ENCODE measurements at places on chromosomes 7 and 10.

GRCh38 chr7:18503126-18503866 is 7.7 kb downstream of the HDAC9 start:
- no peak for DNase-seq

GRCh38 chr7:92809760-92810573 is 26.4 kb downstream of the CDK6 start:
- DNase-seq = peak; percentile 7

DNA sequence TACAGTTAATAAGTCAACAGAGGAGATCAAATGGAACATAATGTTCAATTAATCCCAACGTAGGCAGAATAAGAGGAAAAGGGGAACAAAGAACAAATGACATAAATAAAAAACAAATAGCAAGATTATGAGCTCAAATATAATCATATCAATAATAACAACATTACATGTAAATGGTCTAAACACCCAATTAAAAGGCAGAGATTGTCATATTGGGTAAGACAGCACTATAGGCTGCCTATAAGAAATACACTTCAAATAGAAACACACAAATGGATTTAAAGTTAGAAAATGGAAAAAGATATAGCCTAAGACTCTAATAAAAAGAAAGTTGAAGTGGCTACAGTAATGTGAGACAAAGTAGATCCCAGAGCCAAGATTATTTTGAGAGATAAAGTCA is 126.4 kb upstream of the PTER start:
- no peak for DNase-seq

DNA sequence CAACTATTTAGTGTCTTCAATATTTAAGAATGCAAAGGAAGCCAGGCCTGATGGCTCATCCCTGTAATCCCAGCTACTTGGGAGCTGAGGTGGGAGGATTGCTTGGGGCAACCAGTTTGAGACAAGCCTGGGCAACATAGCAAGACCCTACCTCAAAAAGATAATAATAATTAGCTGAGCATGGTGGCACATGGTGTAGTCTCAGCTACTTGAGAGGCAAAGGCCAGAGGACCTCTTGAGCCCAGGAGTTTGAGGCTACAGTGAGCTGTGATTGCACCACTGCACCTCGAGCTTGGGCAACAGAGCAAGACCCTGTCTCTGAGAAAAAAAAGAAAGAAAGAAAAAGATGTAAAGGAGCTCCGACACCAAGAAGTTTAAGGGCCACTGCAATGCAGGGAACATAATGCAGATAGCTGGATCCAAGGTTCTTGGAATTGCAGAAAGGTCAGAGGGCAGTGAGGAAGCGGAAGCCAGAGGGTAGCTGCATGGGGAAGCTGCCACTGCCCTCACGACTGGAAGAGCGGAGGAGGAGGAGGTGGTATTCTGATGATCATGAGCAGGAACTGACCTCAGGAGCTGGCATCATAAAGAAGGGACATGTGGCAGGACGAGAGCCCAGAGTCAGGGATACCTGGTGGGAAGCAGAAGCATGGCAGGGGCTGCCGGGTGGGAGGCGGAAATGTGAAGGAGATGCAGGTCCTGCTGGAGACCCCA is 60.2 kb upstream of the PODXL start:
- DNase-seq = no peak

GRCh38 chr7:96407427-96407826 is 85.5 kb upstream of the SLC25A13 start:
- DNase-seq = no peak

- peak; percentile 77 for DNase-seq
Measured at GRCh38 chr10:100986952-100987684, at the start of the genes MRPL43 and TWNK. MRPL43 (minus strand) TSS chr10:100987497; CDS start chr10:100987443, 54 bp downstream. TWNK (plus strand) TSS chr10:100987543; CDS start chr10:100988211, 668 bp downstream.

DNA sequence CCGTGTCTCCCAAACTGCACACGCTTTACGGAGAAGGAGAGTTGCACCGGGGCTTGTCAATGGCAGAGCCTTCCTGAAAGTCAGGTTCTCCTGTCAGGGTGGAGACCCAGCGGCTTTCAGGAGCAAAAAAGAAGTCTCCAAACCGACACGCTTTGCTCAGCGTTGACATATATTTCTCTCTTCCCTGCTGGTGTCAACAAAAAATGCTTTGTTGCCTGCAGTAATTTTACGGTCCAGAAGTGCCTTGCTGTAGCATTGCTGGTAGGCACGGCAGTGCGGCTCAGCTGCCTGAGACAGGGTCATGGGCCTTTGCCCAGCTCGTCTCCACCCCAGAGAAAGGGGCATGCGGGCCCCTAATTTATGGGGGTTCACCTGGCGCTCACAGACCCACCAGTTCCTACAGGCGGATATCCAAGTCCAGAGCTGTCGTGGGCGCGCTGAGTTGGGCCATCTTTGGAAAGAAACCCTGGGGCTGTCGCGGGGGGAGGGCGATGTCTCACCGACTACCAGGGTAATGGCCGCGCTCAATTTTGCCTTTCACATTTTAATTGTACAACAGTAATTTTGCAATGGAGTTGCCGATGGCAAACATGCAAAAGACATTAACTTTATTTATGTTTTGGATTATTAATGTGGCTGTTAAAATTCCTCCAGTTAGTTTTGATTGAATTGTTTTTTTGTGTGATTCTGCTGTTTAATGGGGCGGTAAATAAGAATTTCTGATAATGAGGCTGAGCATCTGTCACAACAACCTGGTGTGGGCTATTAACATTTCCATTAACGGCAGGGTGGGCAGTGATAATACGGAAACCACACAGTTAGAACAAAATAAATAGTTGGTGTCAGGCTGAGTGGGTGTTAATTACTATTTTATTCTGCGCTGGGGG is 478.2 kb upstream of the FOXK1 start:
- peak; percentile 14 for DNase-seq

- DNase-seq = no peak
Measured at GRCh38 chr7:77157446-77157845, 35.0 kb downstream of the CCDC146 start.

- no peak for DNase-seq
Measured at GRCh38 chr10:118966076-118966849, 63.3 kb upstream of the NANOS1 start.

- DNase-seq = no peak
Measured at GRCh38 chr7:116678780-116679179, 6.8 kb downstream of the MET start.

- no peak for DNase-seq
Measured at GRCh38 chr7:37052705-37053104, 328.4 kb upstream of the AOAH start.

GRCh38 chr7:148807436-148807835 is 76.7 kb downstream of the EZH2 start:
- DNase-seq = no peak

DNA sequence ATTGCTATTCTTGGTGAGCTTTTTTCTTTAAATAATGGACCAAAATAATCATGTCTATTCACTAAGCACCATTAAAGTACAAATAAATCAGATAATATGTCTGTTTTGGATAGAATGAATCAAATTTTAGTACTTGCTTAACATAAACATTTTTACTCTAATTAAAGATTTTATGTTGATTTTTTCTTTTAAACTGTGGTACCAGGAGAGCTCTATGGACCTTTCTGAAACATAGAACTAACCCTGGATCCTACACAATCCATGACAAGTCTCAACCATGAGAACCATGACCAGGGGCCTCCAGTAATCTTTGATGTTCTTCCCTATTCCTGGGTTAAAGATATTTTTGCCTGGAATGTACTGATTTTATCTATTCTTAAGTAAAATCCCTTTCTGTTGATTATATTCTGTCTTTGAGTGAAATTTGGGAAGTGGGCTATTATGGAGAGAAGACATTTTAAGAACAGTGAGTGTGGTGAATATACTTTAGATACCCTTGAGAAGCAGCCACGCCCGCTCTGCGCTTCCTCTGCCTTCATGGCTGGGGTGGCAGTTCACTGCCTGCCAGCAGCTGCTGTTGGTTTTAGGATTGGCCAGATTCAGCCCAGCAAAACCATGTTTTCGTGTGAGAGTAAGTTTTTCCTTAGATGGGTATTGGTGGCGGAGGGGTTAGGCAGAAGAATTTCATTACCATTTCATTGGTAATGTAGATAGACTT is 42.2 kb upstream of the BHLHA15 start:
- no peak for DNase-seq

- DNase-seq = no peak
Measured at GRCh38 chr10:29669149-29669548, 34.4 kb upstream of the SVIL start.

- no peak for DNase-seq
Measured at GRCh38 chr7:15839416-15840100, 153.1 kb upstream of the MEOX2 start.

DNA sequence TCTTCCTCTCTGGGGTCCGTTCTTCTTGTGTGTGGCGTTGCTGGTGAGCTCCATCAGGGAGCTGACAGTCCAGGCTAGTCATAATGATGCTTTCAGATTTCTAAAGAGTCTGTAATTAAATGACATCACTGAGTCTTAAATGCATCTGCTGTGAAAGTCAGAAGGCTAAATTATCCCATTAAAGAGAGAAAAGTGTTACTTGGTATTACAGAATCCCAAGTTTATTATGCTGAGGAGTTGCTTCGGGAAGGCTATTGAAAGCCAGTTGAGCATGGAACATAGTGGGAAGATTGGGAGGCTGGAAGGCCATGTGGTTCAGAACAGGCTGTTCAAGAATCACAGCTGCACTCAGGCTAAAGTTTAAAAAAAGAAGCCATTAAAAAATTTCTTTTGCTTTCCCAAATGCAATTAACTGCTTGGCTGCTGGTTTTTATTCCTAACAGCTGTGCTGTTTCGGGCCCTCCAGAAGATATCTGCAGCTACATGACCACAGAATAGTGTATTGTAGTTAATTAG is 342.6 kb upstream of the LRGUK start:
- DNase-seq = peak; percentile 87

- DNase-seq = no peak
Measured at GRCh38 chr7:130994378-130995115, 260.5 kb upstream of the KLF14 start.

DNA sequence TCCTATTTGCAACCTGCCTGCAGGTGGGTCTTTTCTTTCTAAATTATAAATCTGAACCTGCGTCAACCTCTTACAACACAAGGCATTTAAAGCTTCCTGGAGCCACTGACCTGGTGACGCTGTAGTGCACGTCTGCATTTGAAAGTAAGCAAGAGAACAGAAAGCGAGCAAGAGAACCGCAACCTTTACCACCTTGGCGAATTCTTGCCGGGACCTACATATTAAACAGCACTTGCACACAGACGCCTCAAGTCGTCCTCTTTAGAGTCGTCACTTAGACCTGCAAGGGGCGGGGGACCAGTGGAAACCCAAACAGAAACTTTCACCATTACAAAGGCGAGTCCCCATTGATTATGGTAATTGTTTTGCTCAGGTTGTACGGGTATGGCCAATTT is 9.5 kb downstream of the GLI3 start:
- no peak for DNase-seq

DNA sequence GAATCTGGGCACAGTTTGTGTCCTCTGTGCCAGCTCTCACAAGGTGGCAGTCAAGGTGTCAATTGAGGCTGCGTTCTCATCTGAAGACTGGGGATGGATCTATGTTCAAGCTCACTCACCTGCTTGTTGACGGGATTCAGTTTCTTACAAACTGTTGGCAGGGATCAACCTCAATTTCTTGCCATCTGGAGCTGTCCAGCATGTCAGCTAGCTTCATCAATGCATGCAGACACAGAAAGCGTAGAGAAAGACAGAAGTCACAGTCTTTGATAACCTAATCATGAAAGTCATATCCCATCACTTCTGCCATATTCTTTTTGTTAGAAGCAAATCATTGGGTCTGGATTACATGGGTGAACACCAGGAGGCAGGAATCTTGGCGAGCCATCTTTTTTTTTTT is 32.0 kb upstream of the WAPL start:
- DNase-seq = no peak

GRCh38 chr10:90064295-90064694 is 362.9 kb downstream of the KIF20B start:
- no peak for DNase-seq

GRCh38 chr10:52170776-52171175 is 143.3 kb upstream of the DKK1 start:
- DNase-seq = no peak
